Central memory CD4-positive, alpha-beta T cell (primary cell): ENCODE measurements at places on chromosomes 1 and 21.

DNA sequence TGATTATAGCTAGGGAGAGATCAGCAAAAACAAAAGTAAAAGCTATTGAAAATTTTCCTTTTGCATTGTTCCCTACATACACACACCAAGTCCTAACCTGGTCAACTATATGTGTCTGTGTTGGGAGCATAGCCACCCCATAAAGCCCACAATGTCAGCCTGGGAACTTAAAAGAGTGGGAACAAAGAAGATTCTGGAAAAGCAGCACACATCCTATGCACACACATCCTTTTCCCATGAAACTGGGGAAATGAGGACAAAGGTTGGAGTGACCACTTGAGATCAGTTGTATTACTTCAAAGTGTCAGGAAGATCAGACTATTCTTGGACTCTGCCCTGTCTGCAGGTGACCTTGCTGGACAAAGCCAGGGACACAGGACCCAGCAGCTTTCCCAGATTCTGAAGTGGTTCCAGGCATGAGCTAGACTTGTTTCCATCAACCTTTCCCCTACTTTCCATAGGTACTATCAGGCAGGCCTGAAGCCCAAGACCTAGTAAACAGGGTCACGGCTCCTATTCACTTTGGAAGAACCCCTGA, 15.9 kb downstream of the TXNIP start:
- DNase-seq, result no peak

- DNase-seq, result no peak
Observed at GRCh38 chr1:57357462-57357861, 66.4 kb downstream of the DAB1 start.

DNA sequence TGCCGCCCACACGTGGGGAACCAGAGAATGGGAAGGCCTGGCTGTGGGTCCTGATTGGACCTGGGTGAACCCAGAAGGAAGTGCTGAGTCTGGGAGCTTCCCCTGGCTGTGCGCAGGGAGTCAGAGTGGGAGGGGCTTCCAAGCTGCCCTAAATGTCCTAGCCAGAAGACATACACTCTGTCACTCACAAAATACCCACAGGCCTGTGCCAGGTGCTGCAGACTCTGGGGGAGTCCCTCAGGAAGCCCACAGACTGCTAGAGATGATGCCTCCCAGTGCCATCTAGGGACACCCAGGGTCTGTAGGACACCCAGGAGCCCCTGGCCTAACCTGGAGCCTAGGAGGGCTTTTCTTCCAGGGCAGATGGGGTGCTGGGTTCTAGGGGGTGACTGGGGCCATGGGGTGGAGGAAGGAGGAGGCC, 33.7 kb upstream of the LRP8 start:
- DNase-seq, result no peak

GRCh38 chr1:200038981-200039848, 11.7 kb downstream of the NR5A2 start:
- DNase-seq, result no peak

- DNase-seq, result no peak
Observed at GRCh38 chr1:36910886-36911540, 123.3 kb downstream of the GRIK3 start.

DNA sequence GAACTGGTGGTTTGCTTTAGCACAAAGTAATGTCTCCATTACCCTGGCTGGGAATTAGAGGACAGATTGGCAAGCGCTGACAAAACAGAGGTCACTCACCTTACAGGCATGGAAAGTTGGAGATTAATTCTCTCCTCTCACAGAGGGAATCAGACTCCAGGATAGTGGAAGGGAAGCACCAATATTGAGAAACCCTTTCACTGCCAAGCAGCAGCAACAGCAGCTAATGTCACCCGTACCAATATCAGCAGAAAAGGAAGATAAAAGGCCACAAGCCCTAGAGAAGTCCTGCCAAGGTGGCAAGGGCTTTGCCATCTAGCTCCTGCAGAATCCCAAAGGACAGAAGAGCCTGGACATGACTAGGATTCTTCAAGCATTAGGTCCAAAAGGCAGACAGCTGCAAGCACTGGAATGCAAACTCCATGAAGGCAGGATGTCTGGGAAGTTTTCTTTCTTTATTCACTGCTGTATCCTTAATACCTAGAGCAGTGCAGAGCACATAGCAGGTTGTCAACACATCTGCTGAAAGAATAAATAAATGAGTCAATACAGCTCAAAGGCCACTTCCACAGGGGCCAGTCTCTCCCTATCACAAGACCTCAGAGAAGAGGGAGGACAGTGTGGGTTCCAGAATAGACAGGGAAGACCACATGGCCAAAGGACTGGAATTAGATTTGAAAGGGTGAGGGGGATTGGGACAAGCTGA, 57.2 kb downstream of the ERI3 start:
- DNase-seq, result no peak

GRCh38 chr1:192518700-192519099, 56.9 kb upstream of the RGS1 start:
- no peak for DNase-seq

DNA sequence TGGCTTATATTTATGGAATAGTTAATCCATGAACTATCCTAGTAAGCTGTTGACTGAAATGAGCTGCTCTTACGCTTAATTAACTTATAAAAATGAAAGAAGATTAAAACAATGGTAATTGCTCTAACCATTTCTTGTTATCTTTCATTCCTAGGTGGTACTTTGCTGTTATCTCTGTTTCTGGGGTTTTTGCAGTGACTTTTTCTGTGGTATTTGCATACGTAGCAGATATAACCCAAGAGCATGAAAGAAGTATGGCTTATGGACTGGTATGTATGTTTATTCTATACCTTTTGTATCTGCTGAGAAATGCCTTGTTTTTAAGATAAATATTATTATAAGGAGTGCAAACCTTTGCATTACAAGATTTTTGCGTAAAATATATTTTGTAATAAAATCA, 71.0 kb downstream of the SASS6 start:
- no peak for DNase-seq

DNA sequence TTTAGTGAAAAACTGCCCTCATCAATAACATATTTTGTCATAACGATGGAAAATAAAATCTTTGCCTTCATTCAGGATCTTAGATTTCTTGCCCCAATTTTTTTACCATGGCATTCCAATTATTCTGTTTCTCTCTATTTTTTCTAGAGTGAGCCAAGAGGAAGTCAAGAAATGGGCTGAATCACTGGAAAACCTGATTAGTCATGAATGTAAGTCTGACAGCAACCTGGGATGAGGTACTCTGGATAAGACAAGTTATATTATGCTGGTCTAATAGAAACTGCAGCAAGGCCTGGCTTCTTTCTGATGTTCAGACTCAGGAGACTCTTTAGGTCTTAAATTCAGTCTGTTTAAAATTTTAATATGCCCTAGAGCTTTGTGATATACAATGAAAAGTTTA, 3.5 kb downstream of the RGS4 start:
- DNase-seq, result no peak

DNA sequence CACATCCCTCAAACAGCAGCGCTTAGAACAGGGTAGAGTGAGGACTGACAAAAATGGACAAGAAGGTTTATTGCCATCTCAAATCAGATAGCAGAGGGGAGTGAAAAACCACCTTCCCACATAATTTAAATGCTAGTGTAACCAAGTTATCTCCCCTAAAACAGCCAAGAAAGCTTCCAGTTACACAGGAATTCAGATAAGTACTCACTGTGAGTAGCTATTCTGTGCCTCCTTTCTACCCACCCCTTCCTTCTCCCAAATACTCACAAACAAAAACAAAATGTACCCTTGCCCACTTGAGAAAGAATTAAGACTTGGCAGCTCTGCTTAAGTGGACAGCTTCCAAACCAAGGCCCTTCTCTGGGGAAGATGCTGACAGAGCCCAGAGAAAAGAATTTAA, 9.1 kb downstream of the OTUD7B start:
- DNase-seq, result no peak

DNA sequence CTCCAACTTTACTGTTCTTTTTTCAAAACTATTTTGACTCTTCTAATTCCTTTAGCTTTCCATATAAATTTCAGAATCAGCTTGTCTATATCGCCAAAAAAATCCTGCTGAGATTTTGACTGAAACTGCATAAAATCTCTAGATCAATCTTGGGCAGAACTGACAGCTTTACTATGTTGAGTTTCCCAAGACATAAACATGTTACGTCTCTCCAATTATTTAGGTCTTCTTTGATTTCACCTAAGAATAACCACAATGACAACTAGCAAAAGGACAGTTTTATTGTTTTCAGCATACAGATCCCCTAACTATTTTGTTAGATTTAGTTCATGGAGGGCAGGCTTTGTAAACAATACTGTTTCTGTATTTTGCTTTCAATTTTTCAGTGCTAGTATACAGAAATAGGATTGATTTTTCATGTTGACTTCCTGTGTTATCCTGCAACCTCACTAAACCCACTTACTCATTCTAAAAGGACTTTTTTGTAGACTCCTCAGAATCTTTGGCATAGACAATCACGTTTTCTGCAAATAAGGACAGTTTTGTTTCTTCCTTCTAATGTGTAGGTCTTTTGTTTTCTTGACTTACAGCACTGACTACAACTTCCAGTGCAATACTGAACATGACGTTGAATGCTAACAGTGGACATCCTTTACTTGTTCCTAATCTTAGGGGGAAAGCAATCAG, 63.4 kb downstream of the NPHP4 start:
- no peak for DNase-seq

- DNase-seq, result no peak
Observed at GRCh38 chr1:109930252-109930993, 19.8 kb downstream of the CSF1 start.

DNA sequence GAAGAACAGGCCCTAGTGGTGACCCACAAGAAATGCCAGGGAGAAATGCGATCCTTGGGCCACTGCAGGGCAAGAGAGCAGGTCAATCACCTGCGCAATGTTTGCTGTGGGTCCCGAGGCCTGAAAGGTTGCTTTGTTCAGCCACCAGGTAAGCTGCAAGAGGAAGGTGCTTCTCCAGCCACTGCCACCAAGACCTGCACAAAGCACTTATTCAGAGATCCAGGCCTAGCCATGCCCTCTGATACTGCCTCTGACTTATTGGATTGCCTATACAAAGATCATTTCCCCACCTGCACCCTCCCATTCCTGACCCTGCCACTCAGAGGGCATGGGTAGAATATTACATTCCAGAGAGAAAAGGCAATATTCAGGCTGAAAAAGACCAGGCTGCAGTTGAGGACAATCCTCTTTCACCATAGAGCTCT, 349.4 kb upstream of the NFIA start:
- DNase-seq, result no peak

DNA sequence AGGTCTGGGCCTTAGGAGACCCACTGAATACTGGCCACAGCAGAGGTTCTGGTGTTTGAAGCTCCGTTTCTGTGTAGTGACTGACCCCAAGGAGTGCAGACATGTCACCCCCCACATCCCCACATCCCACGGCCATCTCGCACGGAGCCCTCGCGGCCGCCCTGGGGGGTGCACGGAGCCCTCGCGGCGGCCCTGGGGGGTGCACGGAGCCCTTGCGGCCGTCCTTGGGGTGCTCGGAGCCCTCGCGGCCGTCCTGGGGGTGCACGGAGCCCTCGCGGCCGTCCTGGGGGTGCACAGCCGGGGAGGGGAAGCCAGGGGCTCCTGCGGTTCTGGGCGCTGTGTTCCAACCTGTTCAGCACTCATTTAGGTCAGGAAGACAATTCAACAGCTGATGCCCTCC, 68.4 kb downstream of the SCCPDH start:
- no peak for DNase-seq

DNA sequence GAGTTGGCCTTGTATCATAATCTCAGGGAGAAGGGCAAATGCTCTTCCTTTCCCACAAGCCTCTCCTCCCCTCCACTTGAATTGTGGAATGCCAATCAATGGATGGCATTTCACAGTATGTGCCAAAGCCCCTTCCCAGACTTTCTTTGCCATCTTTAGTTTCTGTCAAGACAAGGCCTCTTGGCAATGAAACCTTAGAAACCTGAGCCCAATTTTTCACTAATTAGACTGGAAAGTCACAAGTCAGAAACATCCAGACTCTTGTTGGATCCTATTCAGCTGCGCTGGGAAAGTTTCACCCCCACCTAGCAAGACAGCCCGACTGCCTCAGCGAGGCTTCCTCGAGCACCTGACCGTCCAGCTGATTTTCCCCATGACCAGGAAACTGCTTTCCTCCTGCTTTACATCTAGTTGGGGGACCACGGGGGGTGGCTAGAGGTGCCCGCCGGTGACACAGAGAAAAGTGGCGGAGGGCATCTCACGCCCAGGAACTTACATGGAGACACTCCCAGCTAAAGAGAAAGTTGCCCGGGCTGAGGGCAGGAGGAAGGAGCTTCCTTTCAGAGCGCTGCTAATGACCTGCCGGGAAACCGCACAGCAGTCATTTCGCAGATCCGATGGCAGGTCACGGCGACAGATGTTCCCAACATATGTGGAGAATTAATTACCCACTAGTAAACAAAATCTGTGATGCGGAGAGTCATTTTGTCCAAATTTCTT, 302.6 kb upstream of the RRP15 start:
- no peak for DNase-seq

- DNase-seq, result no peak
Observed at GRCh38 chr21:34593423-34593822, 21.5 kb downstream of the RCAN1 start.

GRCh38 chr1:159132271-159132881, 39.0 kb upstream of the CADM3 start:
- peak; percentile 37 for DNase-seq

GRCh38 chr1:239633432-239633831, 247.1 kb downstream of the CHRM3 start:
- DNase-seq, result no peak

GRCh38 chr1:229999004-229999670, 67.9 kb upstream of the GALNT2 start:
- no peak for DNase-seq

GRCh38 chr1:74767490-74767889, 34.5 kb downstream of the TYW3 start:
- no peak for DNase-seq

DNA sequence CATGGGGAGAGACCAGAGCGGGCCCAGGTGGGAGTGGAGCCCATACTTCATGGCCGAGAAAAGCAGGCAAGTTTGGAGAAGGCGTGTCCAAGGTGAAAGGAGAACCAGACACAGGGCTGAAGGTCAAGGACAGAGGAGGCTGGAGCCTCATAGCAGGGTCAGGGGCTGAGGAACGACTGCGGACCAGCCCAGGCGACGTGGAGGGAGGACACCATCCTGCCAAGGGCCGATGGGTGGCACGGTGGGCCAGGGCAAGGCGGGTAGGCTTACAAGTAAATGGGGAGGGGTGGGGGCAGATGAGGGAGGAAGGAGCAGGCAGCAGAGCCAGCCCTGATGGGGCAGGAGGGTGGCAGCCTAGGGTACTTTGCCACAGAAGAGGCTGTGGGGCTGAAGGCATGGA, 18.2 kb upstream of the GPR153 start:
- no peak for DNase-seq

DNA sequence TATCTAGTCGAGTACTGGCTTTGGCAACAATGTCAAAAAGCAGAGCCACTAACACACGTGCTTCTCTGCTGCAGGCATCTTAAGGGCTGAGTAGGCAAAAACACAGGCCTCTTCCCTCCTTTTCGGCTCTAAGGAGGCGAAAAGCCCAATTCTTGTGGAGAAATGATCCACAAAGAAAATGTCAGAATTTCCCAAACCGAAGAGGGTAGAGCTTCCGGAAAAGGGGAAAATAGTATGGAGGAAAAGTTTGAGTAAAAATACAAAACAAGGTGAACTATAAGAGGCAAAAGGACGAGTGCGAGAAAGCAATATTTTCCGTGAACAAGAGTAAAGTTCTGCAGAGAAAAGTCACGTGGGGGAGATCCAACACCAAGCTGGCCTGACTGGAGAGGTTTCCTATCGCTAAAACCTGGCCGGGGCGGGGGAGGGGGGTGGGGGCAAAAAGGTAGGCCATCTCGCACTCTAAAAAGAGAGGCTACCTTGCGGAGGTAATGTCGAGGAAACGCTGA, 551 bp downstream of the ZRANB2 start:
- DNase-seq, result no peak
